ENCODE measurements at places on chromosomes 4 and X. TPM values are rescaled to one million over a fixed set of nuclear protein-coding genes. Genes with fewer than 3 reads are reported as not detected.

- no peak for DNase-seq
Measured at GRCh38 chr4:110172972-110173371, 25.4 kb downstream of the ELOVL6 start.

GRCh38 chr4:74671080-74671698 is 123.1 kb downstream of the BTC start:
- peak; percentile 27 for DNase-seq

SLC9B1 gene
- total RNA-seq, result 0.79 TPM

MSX1 gene
- total RNA-seq, result 5.0 TPM

NXF2 gene
- total RNA-seq, result not detected

DNA sequence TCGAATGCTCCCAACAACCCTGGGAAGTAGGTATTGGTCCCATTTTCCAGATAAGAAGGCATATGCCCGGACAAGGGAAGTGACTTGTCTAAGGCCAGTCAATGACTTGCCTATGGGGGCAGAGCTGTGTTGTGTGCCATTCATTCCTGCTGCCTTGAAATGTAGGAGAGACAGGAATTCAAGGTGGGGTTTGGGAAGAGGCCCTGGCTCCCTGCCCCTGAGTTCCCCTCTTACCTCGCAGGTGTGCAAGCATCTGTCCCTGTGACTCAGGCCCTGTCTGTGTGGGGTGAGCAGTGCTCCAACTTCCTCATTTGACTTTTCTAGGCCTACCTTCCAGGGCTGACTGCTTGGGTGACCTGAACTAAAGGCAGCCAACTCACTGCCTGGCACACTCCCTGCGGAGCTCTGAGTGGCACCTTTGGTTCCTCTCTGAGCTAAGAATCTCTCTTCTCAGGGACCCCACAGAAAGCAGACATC is 5.1 kb downstream of the EFNB1 start:
- no peak for DNase-seq

- DNase-seq, result no peak
Measured at GRCh38 chrX:43582540-43582913, 73.6 kb upstream of the MAOA start.

DNA sequence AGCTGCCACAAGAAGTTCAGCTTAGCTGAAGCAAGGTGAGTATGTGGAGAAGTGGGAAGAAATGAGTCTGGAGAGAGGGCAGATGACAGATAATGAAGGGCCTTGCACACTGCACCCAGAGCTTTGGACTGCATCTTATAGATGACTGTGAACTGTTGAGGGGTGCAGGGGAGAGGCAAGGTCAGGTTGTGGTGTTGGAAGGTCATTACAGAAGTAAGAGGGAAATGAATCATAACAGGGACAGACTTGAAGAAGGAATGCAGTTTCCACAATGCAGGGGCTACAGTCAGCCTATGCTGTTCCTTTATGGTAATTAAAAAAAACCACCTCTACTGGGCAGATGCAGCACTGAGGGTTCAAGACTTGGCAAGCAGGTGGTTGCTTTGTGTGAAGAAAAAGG is 4.8 kb upstream of the IGFBP7 start:
- no peak for DNase-seq

PAGE5 gene
- total RNA-seq, result not detected

DNA sequence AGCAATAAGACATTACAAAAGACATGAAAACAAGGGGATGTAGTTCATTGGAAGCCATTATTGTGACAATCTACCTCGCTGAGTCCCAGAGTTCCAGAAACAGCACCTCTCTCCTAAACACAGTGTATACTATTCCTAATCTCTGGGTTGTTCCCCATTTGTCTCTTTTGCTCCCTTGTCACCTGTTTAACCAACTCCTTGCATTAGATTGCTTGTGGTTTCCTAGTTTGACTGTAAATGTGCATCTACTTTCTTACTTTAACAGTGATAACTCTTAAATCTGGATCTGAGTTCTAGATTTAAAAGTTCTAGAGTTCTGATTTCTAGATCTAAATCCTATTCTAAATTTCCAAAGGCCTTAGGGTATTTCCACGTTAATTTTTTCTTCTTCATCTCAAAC is 71.6 kb upstream of the TET2 start:
- no peak for DNase-seq

GRCh38 chr4:21768349-21769310 is 179.9 kb downstream of the KCNIP4 start:
- no peak for DNase-seq

DNA sequence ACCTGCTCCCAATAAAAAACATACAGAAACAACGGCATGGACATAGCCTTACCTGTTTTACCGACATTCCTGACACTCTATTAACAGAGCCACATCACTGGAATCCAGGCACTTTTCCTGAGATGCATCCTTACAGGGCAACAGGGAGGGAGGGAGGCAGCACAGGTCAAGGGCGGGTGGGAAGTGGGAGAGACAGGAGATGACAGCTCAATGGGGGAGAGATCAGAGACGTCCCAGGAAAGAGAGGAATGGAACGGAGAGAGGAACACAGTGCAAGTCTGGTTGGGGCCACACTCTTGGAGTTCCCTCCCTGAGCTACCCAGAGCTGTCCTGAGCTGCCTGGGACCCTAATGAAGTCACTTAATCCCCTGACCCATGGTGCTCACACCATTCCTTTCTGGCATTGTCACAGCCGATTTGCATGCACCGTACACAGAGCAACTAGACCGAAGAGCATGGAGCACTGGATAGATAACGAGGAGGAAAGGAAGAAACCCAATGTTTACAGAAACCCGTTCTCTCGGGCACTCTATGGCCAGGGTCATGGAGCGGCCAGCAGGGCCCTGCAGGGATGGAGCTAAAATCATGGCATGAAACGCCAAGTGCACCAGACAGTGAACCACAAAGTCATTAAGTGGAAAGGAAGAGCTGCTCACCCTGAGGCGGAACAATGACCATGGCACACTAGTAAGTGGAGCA is 93.1 kb downstream of the NSUN7 start:
- DNase-seq, result no peak

GRCh38 chr4:73945140-73945539 is 36.7 kb downstream of the PF4 start:
- no peak for DNase-seq

GLUD2 gene
- 11.3 TPM for total RNA-seq

CT45A6 gene
- not detected for total RNA-seq

GRCh38 chr4:46392421-46392820 is 2.5 kb upstream of the GABRA2 start:
- no peak for DNase-seq

GRCh38 chr4:83906561-83906960 is 370.7 kb downstream of the GPAT3 start:
- no peak for DNase-seq

FAM9C gene
- total RNA-seq, result not detected

DNA sequence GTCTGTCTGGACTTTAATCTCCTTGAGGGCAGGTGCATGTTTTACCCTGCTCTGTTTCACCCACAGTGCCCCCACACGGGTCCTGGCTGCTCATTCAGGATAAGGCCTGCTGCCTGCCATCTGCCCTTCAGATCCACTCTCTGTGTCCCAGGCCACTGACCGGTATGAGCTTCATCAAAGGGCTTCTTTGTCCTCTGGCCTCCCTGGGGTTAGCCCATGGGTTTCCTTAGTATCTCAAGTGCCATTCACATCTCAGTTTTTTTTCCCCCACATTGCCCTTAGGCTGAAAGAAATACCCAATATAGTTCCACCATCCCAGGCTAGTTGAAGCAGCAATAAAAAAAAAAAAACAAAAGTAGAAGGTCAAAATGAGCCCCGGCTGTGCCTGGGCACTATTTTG is 9.3 kb downstream of the CD99L2 start:
- DNase-seq, result no peak

DNA sequence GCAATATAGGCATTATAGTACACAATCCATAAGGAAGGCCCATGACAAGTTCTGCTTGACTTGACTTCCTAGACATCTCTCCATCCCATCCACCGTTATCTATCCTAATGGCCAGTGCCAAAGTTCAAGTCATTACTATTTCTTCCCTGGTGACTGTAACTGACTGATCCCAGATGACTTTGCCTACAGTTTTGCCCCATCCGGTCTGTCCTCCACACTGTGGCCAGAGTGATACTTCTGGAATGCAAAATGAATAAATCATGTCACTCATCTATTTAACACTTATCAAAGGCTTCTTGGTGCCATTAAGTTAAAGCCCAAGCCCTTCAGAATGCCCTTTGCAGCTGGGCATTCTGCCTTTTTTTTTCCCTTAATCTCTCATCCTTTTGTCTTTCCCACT is 130.8 kb downstream of the PPARGC1A start:
- no peak for DNase-seq

DNA sequence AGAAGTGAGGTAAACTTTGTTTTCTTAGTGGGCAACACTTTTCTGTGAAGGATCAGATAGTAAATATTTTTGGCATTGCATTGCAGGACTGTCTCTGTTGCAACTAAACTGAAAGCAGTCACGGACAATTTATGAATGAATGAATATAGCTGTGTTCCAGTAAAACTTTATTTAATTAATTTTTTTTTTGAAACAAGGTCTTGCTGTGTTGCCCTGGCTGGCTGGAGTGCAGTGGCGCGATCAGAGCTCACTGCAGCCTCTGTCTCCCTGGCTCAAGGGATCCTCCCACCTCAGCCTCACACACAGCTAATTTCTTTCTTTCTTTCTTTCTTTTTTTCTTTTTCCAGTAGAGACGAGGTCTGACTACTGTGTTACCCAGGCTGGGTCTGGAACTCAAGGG is 15.8 kb downstream of the RBM10 start:
- no peak for DNase-seq

- DNase-seq, result no peak
Measured at GRCh38 chrX:120797188-120797851, 78.3 kb downstream of the CT47B1 start.

GRCh38 chr4:123825596-123826291 is 429.1 kb downstream of the SPRY1 start:
- DNase-seq, result no peak

GRCh38 chr4:158159054-158159717 is 13.6 kb downstream of the GASK1B start:
- DNase-seq, result no peak

- no peak for DNase-seq
Measured at GRCh38 chrX:78650906-78651437, 8.2 kb downstream of the RTL3 start.

DNA sequence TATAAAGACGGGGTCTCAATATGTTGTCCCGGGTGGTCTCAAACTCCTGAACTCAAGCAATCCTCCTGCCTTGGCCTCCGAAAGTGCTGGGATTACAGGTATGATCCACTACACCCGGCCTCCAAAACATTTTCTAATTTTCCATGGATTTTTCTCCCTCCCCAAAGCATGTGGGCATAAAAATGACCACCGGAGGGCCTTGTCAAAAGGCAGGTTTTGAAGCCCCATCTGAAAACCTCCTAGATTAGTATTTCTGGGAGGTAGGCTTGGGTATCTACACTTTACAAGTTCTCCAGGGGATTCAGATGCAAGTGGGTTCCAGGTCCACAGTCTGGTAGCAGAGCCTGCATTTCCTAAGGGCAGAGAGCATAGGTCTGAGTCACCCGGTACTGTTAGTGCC is 1.4 kb upstream of the GPR173 start:
- no peak for DNase-seq

- DNase-seq, result no peak
Measured at GRCh38 chr4:6942238-6942800, 32.7 kb downstream of the TBC1D14 start.

DNA sequence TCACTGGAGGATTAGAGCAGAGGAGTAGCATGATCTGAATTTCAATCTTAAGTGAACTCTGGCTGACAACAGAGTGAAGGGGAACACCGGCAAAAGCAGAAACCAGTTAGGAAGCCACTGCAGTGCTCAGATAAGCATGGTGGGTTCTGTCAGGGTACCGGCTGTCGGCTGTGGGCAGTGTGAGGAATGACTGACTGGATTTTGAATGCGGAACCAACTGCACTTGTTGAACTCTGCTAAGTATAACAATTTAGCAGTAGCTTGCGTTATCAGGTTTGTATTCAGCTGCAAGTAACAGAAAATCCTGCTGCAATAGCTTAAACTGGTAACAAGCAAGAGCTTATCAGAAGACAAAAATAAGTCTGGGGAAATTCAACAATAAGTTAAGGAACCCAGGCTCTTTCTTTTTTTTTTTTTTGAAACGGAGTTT is 5.2 kb downstream of the HTT start:
- DNase-seq, result no peak

GRCh38 chrX:152177052-152177451 is 38.7 kb upstream of the MAGEA10 start:
- DNase-seq, result no peak

DNA sequence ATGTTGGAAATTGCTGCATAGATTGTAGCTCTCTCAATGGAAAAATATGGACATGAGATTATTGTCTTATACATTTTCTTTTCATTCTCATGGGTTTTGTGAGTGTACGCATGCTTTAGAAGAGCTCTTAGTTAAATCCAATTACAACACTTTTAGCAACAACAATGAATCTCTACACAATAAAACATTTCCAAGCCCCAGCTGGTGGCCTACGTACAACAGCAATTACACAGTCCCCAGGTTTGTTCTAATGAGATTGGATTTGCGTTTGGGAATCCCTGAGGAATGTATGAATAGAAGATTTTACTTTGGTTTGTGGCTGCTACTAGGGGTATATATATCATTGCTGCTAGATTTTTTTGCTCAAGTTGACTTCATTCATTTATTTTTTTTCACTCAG is 98.6 kb downstream of the FHDC1 start:
- DNase-seq, result no peak

GAB3 gene
- total RNA-seq, result 0.13 TPM

DNA sequence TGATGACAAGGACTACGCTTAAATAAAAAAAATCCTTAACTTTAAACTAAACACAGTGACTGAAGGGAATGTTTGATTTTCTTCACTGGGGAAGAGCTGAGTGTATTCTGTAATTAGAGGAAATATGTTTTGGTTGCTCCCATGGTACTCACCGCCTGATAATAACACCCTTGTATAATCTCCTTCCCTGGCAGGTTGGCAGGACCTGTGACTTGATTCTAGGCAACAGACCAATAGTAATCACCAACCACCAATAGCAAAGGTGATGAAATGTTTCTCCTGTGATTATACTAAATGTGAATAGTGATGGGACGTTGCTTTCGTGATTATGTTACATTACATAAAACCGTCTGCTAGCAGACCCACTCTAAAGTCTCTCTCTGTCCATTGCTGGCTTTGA is 536.8 kb upstream of the CPEB2 start:
- no peak for DNase-seq

DNA sequence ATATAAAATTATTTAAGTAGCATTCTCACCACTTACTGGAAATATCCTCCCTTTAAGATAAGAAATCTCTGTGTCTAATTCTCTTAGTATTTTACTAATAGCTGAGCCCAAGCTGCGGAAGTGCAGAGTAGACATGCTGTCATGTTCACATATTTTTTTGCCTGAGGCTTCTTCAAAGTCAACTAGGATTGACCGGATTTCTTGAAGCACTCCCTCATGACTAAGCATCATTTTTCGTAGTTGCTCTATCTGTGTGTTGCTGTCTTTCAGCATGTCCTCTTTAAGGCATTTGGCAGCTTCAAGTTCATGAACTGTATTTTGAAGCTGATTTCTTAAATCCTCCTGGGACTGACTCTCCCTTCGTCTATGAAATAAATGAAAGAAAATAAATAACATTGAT is 36.9 kb downstream of the CCDC158 start:
- DNase-seq, result no peak

SCRG1 gene
- not detected for total RNA-seq
